Esophagus squamous epithelium (tissue), 5 donors: ENCODE measurements at places on chromosomes 7 and 10.

DNA sequence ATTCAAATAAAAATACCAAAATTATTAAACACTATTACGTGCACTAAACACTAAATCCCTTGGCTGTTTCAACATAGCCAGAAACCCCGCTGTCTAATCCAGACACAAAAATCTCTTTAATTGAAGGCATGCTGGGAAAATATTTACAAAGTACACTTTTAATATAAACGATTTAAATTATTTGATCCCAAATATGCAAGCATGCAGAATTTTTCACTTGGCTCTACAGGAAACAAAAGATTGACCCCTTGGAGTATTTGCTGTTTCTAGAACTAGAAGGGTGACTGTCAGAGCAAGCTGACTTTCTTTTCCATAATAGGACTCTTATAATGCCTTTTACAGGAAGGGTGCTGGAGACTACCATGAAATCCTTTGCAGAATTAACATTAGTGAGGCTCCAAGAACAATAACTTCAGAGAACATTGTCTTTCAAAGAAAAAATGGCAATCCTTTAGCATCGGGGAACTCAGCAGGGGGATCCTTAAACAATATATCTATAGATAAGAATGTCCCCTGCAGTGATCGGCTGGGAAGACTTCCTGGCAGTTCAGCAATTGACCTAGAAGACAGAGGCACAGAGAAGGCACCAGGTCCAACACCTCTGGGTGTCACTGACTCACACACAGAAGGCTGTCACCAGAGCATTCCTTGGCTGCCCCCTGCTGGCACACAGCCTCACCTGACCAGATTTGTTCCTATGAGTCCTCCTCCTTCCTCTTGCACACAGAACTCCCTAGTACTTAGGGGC is 55.8 kb upstream of the MRLN start:
- no peak for DNase-seq

DNA sequence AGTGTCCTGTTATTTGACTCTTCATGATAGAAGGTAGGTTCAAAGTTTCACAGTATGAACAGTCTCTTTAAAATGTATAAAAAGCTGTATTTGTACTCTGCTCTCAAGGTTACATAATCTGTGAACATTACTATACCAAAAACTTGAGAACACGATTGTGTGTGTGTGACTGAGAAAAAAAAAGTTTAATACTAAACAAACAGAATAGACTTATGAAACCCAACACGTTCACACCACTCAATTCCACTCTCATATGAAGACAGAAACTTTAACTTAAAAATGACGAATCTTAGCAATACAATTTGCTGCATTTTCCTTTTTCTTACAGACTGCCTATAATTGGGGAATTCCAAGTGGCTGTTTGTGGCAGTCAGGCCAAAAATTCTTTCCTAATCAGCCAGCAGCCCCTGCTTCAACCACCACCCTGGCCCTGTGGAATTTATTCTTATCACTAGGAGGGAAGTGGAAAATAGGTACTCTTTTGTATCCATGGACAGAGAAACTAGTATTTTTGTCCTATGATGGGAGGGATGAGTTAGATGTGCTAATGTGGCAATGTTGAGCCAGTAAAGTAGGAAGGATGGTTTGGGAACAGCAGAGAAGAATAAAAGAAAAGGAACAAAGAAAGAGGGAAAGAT is 42.8 kb downstream of the MINDY3 start:
- no peak for DNase-seq

GRCh38 chr10:126114884-126115555 is 218.7 kb downstream of the FANK1 start:
- no peak for DNase-seq

- no peak for DNase-seq
Measured at GRCh38 chr10:68572151-68572550, 12.0 kb downstream of the TET1 start.

GRCh38 chr7:69682518-69682917 is 84.2 kb downstream of the AUTS2 start:
- DNase-seq = no peak

GRCh38 chr10:96988426-96988825 is 156.3 kb downstream of the LCOR start:
- no peak for DNase-seq

GRCh38 chr7:96200740-96201139 is 121.2 kb downstream of the SLC25A13 start:
- DNase-seq = no peak

DNA sequence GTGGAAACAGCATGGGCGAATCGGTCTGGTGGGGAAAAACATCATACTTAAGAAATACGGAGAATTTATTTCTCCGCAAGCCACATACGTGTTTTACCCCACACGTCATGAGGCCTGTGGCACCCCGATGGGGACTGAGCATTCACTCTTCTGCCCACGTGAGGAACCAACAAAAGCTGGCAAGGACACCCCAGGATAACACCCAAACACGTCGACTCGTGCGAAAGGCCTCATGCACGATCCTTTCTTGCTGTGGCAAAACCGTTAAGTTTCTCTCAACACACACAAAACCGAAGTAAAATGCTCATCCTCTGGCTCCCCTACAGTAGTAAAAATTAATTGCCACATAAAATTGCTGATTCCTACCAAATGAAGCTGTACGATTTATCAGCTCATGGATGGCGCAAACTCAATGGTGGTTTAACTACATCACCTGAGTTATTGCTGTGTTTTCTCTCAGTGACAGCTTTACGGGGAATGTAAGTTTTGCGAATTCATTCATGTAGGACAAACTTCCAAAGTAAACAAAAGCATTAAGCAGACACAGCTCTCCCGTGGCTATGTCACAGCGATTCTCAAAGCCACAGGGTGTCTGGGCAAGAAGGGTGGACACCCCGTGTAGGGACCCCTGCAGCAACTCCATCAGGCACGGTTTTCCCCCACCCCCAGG is 97.0 kb downstream of the CTBP2 start:
- DNase-seq = no peak

GRCh38 chr10:130938051-130938450 is 373.5 kb downstream of the TCERG1L start:
- no peak for DNase-seq

DNA sequence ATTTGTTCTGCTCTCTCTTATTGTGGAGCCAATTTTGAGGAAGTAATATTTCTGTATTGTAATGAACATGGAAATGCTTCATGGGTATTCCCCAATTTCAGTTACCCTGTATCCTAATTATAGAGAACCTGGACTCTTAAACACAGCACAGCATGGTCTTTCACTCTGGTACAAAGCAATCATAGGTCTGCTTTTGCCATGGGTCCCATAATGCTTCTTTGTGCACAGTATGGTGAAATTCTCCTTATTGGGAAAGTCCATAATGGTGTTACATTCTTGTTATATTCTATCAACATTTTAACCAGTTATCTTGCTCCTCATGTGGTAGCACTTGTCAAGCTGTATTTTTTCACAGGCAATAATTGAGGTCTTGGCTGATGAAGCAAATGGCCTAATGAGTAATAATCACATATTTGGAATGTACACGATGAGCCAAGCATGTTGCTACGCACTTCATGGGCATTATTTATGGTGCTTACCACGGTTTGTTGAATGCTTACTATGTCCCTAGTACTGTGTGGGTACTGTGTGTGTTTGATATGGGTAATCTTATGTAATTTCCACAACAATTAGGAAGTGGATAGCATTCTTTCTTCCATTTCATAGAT is 42.9 kb downstream of the PRKG1 start:
- DNase-seq = no peak

DNA sequence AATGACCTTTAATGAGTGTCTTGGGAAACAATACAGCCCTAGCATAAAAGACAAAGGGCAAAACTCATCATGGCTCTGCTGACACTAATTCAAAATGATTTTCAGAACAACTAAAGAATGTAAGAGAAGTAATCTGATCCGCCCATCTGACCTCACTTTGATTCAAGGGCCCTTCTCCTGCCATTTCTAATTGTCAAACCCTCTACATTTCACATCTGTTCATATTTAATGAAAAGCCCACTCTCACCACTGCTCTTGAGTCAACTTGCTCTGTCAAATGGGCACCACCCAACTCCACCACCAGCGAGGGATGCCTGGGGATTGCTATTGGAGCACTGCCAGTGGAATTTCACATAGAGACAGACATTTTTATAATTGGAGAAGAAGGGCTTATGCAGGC is 639.2 kb downstream of the KCNMA1 start:
- DNase-seq = no peak

GRCh38 chr10:33229252-33229948 is 105.1 kb downstream of the NRP1 start:
- no peak for DNase-seq

DNA sequence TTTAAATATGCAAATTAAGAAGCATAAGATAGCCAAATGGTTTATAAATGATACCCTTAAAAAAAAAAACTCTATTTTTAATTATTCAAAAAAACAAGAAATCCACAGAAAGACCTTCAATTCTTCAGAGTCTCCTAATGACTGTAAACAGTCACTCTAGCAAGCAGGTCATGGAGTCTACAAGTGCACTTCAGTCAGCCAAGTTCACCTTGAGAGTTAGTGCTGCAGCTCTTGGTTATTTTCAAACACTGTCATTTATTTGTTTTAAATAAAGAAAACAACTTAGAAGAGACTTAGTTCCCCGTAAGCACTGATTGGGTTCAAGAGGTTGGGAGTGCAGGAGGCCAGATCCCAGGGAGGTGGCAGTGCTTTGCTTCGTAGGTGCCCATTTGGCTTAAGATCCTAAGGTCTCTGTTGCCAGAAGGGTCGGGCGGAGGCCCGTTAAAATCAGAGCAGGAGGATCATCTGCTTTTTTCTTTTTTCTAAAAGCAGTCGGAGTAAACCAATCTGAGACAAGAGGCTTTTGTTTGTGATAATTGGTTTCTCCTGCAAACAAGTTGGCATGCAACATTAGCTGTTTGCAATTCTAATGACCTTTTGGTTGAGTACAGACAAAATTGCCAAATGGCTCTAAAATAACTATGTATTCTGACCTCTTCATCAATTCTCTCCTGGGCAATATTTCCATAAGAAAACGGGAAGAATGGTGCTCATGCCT is 86.4 kb upstream of the ELMO1 start:
- no peak for DNase-seq

DNA sequence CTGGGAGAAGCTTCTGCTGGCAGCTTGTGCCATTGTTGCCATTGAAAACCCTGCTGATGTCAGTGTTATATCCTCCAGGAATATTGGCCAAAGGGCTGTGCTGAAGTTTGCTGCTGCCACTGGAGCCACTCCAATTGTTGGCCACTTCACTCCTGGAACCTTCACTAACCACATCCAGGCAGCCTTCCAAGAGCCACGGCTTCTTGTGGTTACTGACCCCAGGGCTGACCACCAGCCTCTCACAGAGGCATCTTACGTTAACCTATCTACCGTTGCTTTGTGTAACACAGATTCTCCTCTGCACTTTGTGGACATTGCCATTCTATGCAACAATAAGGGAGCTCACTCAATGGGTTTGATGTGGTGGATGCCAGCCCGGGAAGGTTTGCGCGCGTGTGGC is 220.7 kb downstream of the ADK start:
- DNase-seq = no peak

GRCh38 chr10:124066781-124067714 is 26.4 kb downstream of the CHST15 start:
- no peak for DNase-seq

GRCh38 chr7:158491094-158491493 is 96.5 kb downstream of the PTPRN2 start:
- DNase-seq = no peak

DNA sequence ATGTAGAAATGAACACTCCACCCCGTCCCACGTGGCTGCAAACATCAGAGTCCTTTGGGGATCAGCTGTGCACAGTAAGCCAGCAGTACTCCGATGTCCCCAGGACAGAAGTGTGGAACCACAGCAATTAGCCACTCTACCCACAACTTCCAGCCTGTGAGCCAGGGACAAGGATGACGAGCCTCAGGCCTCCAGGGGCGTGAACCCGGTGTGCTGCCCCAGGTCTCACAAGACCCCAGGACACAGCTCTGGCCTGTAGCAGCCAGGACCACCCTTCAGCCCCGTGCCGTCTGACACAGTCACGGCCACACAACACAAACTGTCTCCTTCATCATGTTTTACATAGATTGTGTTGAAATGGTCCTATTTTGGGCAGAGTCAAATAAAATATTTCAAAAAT is 113.0 kb upstream of the DIP2C start:
- DNase-seq = no peak

GRCh38 chr7:30845426-30846135 is 66.1 kb upstream of the AQP1 start:
- DNase-seq = no peak

GRCh38 chr7:135755351-135755753 is 6.7 kb upstream of the FAM180A start:
- no peak for DNase-seq

GRCh38 chr7:31948029-31948428 is 122.2 kb downstream of the PDE1C start:
- no peak for DNase-seq

- no peak for DNase-seq
Measured at GRCh38 chr7:22586786-22587140, 86.8 kb upstream of the STEAP1B start.

DNA sequence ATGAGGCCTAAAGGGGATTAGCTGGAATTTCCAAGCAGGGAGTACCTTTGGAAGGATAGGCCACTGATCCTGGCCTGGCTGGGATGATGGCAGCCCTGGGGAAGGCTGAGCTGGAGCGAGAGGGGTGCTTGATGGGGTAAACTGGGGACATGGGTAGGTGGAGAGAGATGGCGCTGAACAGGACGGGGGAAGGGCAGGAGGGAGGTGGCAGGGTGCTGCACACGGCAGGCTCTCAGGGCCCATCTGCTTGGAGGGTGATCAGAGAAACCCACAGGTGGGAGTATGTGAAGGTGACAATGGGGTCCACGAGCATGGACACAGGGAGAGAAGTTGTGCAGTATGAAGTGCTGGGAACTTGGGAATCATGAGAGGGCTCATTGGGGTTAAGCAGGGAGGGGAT is 10.3 kb downstream of the MAT1A start:
- no peak for DNase-seq

DNA sequence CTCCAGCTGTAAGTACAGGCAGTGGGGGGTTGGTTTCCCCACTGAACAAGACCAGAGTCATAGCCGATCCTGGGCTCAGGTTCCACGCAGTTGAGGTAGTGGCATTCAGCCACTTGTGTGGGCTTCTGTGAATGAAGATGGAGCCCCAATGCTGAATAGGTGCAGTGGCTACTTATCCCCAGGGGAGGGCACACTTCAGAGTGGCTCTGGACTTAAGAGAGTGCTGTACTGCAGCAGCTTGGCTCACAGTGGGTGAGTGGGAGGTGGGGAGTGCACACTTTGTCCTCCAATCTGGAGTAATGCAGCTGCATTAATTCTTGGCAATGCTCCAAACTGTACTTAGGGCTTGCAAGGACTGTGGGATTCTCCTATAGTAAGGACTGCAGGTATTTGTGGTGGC is 81.9 kb downstream of the BUB3 start:
- DNase-seq = no peak

DNA sequence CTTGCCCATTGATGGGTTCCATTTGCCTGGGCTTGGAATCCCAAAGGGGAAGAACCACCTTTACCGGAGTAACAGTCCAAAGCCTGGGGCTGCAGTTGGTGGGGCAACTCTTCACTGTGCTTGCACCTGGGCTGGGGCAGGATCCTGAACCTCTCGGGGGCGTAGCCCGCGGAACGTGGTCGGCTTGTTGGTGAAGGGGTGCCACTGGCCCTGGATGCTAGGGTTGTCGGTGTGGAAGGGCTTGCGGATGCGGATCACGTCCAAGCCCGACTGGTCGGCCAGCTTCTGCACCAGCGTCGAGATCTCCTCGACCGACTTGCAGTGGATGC is 710 bp downstream of the MRPL43 start:
- DNase-seq = no peak
